ENCODE measurements at places on chromosomes 1 and 21.
A peak's percentile ranks its signal among the peaks of the same experiment; 100 is the strongest.

DNA sequence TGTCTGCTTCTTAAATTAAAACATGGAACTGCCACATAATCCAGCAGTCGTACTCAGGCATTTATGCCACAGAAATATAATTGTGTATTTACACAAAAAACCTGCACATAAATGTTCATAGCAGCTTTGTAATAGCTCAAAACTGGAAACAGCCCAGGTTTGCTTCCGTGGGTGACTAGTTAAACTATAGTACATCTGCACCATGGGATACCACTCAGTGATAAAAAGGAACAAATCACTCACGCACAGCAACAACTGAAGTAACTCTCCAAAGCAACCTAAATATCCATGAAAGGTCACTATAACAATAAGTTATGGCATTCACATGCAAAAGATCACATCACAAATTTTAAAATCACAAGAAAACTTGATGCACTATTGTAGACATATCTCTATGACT is 64.4 kb downstream of the KCNT2 start:
- DNase-seq = no peak

DNA sequence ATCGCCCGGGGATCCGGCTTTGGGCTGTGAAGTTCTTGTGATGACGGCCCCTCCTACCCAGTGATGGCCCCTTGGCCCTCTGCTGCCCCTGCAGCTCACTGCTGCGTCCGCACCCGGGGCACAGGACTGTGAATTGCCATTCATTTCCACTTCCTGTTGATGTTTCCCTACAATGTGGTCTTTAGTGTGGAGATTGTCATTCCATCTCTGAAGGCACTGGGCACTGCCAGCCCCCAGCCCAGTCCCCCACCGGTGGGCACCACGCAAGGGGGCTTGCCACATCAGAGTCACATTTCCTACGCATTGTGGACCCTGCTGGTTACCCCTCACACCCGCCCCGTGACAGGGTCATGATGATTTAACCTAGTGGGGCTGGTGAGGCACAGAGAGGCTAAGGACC is 2.5 kb upstream of the MX2 start:
- no peak for DNase-seq

DNA sequence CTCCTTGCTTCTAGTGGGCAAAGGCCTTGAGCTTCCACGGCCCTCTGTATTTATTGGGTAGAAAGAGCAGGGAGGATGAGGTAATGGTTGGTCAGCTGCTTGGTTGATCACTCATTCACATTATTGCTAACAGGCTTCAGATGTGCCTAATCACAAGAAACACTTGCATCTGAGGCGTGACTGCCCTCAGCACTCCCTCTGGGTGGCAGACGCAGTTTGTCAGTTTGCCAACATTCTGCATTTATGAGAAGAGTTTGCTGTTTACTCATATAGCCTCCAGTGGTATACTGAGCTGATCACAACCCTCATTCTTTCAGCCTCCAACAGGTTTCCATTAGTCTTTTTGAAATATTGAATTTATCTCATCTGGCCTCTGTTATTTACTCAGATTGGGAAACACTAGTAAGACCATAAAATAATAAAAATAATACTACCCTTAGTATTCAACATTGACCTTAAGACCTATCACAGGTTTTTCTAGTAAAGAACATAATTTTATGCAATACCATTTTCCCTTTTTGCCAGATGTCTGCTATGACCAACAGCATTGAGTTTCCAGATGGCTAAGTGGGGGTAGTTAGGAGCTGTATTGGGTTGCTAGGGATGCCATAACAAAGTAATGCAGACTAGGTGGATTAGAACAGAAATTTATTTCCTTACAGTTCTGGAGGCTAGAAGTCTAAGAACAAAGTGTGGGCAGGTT is 53.3 kb downstream of the PTGFR start:
- no peak for DNase-seq

DNA sequence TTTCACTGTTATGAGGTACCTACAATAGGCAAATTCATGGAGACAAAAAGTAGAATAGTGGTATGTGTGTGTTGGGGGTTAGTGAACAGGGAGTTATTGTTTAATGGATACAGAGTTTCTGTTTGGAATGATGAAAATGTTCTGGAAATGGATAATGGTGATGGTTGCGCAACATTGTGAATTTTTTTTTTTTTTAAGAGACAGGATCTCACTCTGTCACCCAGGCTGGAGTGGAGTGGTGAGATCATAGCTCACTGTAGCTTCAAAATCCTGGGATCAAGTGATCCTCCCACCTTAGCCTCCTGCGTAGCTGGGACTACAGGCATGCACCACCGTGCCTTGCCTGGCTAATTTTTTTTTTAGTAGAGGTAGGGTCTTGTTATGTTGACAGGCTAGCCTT is 34.5 kb upstream of the TRABD2B start:
- DNase-seq = no peak

DNA sequence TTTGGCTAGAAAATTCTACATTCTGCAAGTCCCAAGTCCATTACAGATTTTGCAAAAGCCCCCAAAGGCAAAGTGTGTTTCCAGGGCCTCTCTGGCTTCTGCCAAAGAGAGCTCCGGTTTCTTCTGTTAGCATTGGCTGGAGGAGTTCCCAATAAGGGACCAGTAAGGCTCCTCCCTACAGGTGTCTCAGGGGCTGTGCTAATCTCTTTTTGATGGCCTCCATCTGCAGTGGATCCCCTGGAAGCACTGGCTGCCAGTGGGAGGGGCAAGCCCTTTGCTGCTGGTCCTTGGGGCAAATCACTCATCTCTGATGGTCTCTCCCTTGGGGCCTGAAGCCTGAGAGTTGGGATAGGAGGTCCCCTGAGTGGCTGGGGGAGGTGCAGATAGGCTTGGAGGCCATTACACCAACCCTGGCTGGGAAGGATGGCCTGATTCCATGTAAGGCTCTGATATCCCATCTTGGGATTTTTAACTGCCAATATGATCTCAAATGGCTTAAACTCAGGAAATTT is 89.1 kb upstream of the USP24 start:
- no peak for DNase-seq

DNA sequence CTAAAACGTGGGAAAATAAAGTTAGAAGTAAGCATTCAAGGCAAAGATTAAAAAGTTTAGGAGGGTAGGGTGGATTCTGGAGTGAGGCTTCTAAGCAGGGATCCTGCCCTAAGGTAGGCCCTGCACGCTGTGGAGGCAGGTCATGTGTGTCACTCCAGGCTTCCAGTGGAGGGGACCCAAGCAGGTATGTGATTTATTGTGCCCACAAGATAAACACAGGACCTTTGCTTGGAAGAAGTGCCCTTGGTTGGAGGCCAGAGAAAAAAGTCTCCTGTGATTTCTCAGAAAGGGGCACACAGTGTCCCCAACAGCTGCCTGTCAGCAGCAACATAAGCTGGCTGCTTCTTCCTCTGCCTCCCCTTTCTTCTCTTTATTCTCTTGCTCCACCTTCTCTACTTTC is 110.8 kb downstream of the FOXD2 start:
- DNase-seq = no peak

DNA sequence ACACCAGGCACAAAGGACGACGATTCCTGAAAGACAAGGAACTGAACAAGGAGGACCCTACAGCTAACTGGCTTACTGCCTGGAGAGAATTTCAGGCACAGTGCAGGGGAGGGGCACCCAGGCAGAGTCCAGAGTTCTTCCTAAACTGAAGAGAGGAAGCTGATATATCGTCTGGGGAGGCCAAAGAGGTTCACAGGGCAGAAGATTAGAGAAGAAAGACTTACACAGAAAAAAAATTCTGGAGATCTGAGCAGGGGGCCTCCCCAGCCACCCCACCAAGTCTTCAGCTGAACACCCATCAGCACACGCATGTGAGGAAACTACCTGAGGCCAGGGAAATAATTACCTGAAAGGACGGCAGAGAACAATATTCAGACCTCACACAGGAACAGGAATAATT is 24.6 kb downstream of the SORT1 start:
- DNase-seq = no peak

GRCh38 chr1:960363-961131 is at the start of gene KLHL17:
TSS of gene KLHL17 (plus strand) at chr1:960584. CDS start at chr1:960694, 110 bp downstream.
- DNase-seq = peak; percentile 59

- no peak for DNase-seq
These were observed 355.8 kb upstream of the LYPLAL1 start for GRCh38 chr1:218817691-218818465.

- DNase-seq = no peak
These were observed 818 bp downstream of the FHL3 start for GRCh38 chr1:38004284-38005108.

DNA sequence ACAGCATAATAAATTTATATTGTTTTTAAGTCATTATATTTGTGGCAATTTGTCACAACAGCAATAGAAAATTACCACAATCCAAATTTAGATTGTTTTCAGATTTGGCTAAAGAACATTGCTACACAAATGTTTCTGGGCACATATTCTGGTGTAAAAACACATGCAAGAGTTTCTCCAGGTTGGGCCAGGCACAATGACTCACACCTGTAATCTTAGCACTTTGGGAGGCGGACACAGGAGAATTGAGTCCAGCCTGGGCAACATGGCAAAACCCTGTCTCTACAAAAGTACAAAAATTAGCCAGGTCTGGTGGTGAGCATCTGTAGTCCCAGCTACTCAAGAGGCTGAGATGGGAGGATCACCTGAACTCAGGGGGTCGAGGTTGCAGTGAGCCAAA is 8.4 kb downstream of the ERO1B start:
- DNase-seq = no peak

GRCh38 chr1:246160905-246161304 is 346.2 kb downstream of the SMYD3 start:
- DNase-seq = no peak

- no peak for DNase-seq
These were observed 843.9 kb downstream of the AMY1C start for GRCh38 chr1:104593413-104594187.

DNA sequence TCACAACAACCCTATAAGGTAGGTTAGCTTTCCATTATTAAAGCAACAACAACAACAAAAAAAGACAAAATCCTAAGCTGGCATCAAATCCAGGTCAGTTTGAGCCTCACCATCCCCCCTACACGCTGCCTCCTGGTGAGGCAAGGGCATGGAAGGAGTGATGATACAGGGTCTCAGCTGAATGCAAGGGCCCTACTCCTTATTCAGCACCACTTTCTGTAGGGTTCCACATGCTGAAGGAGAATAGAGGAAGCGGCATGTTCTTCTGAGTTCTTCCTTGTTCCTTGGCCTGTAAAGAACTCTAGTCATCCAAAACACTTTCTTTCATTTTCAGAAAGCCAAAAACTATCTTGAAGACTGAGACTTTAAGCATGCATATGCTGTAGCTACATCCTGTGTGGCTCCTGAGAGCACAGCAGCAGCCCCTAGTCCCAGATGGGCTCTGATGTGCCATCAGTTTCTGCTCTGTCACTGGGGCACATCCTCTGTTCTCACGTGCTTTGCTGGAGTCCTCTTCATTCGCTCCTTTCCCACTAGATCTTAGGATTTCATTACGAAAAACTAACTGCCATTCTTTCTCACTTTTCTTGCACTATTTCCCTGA is 6.2 kb downstream of the ILDR2 start:
- DNase-seq = no peak

DNA sequence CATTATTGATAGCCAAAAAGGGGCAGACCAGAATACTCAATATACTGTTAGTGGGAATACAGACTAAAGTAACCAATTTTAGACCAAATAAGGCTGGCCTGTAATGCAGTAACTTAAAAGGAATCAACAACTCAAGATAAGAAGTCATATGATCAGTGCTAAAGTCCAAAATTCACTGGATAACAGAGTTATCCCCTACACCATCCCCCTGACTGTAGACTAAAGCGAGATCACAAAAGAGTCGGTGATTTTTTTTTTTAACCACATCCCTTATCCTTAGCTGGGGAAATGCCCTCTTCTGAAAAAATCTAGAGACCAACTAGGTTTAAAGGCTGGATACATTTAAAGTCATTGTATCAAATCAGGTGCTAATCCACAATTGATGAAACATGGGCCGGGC is 7.7 kb downstream of the UBR4 start:
- DNase-seq = no peak

DNA sequence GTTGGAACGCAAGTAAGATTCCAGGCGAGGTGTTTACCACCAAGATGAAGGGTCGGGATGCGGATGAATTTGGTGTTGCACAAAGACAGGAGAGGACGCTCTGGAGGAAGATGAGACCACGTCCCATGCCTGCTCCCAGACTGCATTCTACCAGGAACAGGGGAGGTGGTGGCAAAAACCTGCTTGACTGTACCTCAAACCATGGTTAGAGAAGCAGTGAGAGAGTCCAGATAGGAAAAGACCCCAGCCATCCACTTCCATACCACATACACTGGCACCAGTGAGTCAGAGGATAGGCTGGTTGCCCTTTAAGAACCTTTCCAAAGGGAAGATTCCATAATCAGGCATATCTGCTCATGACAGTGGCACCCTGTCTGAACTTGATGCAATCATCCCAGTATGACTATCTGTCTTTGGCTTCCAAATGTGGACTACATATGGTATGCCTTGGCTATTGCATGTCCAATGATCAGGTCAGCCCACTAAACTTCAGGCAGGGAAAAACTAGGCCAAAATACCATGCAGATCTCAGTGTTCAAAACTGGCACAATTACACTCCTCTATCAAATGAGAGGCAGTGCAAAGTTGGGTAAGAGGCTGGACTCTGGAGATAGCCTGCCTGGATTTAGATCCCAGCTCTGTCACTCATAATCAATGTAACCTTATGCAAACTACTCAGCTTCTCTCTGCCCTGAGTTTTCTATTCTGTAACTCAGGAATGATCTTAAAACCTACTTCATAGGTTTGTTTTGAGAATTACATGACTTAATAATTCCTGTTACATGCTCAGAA is 20.6 kb downstream of the NPR1 start:
- no peak for DNase-seq

DNA sequence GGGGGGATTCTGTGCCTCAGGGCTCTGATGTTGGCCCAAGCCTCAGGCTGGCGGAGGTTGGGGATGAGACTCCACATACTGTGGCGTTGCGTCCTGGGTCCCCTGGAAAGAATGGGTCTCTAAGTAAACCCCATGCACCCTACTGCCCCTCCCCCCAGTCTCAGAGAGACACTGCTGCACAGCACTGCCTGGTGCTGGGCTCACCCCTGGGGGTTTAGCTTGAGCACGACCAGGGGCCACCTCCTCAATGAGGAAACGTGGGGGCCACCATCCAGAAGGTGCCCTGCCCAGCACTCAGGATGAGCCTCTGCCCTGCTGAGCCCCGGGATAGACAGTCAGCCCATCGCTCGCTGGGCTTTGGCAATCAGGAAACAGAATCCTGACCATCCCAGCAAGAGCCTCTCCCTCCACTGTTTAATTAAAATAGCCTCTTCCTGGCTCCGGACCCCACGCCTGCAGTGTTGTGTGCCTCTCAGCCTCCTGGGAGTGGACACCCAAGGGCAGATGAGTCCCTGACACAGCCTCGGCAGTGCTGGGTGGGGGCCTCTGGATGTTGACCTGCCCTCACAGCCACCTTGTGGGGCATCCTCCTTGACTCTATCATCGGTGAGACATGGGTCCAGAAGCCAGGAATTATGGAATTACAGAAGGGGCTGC is 3.5 kb upstream of the KRTAP10-4 start:
- DNase-seq = no peak
